Activated CD8-positive, alpha-beta memory T cell treated with anti-CD3 and anti-CD28 coated beads, Interleukin-2, amount 50 U/mL, for 48 hours (primary cell): ENCODE measurements at places on chromosomes 4 and X.

DNA sequence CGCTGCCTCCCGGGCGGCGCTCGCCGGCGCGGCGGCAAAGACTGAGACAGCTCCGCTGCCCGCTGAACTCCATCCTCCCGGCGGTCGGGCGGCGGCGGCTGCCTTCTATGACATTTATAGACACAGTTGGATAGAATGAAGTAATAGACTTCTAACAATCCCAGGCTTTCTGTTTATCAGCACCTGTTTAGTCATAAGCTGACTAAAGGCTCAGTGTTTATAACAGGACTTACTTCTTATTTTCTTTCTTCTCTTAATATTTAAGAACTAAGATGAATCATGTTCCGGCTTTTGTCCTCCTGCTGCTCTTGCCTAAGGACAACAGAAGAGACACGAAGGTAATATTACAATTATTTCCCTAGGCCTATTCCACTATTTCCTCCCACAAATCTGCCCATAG is 3.9 kb downstream of the ARL13A start:
- no peak for DNase-seq

DNA sequence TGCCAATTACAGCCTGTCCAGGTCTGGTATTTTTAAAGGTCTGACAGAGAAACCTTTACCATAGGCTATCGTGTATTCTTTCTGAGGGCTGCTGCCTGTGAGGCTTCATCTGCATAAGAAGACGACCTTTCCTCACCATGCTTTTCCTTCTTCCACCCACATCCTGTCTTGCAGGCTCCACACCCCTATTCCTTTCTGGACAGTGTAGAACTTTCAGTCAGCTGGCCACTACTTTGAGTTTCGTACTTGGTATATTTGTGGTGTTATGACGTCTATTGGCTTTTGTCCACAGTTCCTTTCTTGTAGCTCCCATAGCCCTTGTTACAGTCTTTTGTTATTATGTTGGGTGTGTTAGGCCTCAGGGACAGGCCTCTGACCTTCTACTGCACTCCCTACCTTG is 311.4 kb downstream of the RAPGEF2 start:
- no peak for DNase-seq

DNA sequence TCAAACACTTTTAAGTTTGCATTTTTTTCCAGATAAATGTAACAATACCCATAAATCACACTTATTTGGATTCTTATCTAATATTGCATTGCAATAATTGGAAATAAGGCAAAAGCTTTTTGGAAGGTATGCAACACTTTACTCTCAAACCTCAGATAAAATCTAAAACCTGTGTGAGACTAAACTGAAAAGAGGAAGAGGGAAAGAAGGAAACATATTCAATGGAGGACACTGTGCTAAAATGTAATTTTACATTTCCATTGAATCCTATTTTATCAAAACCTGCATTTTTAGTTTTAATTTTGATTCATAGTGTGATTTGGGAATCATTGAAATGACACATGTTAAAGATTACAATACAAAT is 99.4 kb downstream of the HPGD start:
- no peak for DNase-seq

DNA sequence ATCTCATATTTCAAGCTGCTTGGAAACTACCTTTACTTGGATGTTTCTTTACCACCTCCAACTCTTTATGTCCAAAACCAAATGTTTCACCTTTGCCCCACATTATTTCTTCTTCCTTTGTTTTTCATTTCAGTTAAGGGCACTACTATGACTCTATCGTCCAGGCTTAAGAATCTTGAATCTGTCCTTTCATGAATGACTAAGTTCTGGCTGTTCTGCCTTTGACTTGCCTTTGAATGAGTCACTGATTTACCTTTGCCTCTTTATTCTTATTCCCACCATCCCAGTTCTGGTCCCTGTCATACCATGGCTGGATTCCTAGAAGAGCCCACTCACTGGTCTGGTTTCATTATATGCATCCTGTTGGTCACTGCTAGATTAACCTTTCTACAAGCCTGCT is 30.6 kb upstream of the PLAC1 start:
- DNase-seq = no peak

DNA sequence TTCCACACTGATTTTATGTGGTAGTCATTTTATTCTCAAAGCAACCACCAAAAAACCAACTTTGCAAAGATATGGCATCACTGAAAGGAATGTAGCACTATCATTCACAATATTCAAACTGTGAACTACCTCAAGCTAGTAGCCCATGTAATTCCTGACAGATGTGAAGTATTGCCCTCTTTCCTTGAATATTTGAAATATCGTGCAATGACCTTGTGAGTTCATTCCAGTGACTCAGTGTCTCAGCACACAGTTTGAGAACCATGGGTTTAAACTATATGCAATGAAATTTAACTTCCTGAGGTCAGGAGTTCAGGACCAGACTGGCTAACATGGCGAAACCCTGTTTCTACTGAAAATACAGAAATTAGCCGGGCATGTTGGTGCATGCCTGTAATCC is 20.9 kb upstream of the IQCM start:
- no peak for DNase-seq

DNA sequence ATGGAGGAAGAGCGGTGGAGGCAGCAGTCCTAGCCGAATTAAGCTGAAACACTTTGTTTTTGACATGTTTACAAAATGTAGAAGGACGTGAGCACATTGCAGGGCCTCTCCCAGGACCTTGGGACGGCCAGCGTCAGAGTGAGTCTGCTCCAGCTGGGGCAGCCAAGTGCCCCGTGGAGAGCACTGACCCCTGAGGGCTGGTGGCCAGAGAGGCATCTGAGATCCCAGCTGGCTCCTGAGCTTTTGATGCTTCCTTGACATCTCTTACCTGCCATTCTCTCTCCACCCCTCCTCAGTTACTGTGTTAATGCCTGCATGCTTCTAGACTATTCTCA is 24.7 kb downstream of the NAT8L start:
- DNase-seq = peak; percentile 12

- no peak for DNase-seq
Measured at GRCh38 chrX:87409113-87409841, 108.3 kb upstream of the KLHL4 start.

GRCh38 chrX:53281963-53282695 is 745 bp upstream of the IQSEC2 start:
- DNase-seq = no peak

DNA sequence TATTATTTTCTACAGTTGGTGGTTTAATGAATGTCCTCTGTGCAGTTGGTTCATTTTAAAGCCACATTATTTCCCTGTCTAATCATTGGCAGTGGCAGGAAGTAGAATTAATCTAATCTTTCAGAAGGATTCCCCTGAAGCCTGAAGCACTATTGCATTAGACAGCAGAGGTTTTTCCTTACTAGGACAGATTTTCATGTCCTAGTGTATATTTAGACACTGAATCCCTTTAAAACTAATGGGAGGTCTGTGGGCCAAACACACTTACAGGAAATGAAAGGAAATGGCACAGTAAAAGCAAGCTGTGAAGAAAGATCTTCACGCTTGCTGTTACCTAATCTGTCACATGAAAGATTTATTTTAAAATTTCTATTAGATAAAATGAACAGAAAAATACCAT is 165.2 kb downstream of the SLC39A8 start:
- DNase-seq = no peak

DNA sequence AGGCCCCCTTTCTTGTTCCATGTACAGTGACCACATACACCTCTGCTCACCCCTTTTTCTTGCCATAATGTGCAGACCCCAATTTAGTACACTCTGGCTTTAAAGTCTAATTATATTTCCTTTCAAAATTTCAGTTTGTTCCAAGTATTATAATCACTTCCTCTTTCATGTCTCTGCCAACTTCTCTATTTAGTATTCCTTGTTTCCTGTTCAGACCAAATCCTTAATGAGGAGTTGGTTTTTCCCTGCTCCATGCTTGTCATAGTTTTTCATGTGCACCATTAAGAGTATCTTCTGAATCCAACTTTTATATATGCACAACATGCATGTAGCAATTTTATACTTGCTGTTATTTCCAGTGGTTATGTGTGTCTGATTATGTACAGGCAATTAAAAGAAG is 32.3 kb downstream of the USP53 start:
- no peak for DNase-seq

GRCh38 chr4:118968005-118968404 is 79.4 kb downstream of the SYNPO2 start:
- DNase-seq = no peak

DNA sequence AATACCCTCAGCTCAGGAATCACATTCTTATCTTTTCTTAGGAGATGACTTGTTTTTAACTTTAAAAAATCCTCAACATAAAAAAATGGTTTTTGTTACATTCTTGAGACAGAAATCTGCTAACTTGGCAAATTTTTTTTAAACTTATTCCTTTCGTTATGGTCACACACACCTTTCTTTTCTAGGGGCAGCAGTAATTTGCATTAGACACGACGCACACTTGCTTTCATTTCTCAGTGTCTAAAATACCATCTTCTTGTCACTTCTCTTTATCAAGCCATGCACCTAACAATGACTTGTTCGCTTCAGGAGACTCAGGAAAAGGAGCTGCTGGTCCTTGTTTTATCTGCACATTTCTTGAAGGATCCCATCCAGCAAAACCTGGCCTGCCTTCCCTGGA is 112.6 kb upstream of the TBL1X start:
- no peak for DNase-seq

DNA sequence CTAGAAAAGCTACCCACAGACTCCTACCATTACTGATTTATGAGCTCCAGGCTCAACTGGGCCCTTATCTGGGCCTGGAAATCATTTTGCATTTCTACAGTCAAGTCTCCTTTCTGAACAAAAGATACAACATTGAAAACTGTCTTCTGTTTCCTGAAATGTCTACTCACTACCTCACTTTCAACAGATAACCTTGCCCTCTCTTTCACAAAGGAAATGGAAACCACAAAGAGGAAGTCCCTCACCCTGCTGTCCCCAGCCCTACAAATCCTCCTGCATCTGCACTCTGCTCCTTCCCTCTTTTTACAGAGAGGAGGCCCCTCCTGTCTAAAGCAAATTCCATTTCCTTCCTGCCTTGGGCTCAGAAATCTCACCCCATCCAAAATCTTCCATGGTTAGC is 24.8 kb upstream of the CYBB start:
- no peak for DNase-seq

DNA sequence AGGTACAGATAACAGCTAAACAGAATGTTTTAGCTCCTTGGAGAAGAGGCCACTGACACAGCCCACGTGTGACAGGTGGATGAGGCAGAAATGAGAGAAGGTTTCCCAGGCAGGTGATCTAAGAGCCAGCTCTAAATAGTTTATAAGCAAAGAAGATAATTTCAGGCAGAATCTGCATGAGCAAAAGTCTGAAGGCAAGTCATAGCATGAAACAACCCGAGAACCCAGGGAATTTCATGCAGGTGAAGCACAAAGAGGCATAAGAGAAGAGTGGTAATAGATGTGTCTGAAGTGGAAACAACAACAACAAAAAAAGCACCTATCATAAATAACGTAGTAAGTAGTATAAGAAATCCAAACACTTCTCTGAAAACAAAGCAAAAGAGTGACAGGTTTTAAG is 275.8 kb upstream of the CPEB2 start:
- DNase-seq = no peak

DNA sequence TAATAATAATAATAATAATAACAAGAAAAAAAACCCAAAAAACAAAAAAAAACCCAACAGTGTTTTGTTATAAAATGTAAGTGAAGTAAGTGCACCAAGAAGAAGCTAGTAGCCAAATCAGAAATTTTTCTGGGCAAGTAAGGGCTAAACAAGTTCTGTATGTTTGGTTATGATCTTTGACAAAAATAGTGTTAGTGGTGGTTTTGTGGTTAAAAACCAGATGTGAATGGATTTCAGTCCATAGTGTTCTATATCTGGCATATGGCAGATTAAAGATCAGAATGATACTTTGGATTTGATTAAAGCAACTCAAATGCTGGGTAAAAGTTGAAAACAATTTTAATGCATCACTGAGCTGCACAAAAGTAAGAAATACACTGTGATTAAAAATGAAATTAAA is 116.5 kb upstream of the NDST4 start:
- no peak for DNase-seq

- no peak for DNase-seq
Measured at GRCh38 chr4:43992552-43992951, 456.1 kb downstream of the KCTD8 start.

DNA sequence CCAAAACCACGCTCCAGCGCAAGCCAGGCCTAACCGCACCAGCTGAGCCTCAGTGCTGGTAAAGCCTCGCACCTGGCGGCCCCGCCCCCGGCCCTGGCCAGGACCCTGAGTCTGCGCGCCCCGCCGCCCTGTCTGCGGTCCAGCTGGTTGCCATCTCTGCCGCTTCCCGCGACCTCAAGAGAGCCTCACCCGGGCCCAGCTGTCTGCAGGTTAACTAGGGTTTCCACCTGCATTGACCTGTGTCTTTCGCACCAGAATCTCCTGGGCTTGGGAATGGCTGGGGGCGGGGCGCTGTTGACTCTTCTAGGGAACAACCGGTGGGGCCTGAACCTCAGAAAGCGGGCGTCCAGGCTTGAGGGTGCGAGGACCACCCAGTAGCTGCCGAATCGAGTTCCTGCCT is 207.7 kb upstream of the PRPS2 start:
- DNase-seq = no peak

DNA sequence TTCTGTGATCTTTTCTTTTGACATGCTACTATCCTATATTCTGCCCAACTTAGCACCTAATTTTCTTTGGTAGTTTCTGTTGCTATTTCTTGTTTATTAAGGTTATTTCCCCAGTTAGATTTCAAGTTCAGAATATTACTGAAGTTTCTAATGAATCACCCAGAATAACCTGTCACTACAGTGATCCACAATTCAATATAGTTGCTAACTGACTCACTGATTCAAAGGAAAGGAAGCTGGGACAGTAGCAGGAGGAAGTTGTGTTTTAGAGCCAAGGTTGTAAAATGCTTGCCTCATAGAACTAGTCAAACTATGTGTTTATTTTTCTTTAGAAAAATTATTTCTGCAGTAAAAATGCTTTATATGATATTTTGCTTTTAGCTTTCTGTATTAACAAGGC is 37.4 kb downstream of the PAK3 start:
- DNase-seq = no peak

DNA sequence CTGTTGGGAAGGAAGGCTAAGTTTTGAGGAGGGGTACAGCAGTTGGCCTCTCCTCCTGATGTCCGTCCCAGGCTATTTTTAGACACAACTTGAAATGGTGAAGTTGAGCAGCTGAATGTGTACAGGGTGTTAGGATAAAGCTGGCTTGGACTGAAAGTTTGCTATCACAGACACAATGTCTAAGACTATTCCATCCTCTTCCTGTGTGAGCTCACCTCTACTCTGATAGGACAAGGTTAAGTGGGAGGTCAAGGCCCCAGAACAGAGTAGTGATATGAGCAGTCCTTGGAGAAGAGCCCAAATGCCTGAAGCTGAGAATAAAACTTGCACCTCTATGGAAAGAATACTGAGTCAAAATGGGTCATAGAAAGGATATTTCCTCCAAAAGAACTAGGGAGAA is 4.1 kb downstream of the ATP1B4 start:
- no peak for DNase-seq

GRCh38 chrX:30762755-30763154 is 109.5 kb downstream of the GK start:
- no peak for DNase-seq

- no peak for DNase-seq
Measured at GRCh38 chr4:152294331-152294730, 241.6 kb downstream of the FBXW7 start.

- no peak for DNase-seq
Measured at GRCh38 chr4:176339936-176340761, 20.4 kb downstream of the SPCS3 start.

GRCh38 chrX:13051529-13052172 is 7.2 kb upstream of the FAM9C start:
- DNase-seq = no peak
